ENCODE measurements at places on chromosomes 2 and 18.

GRCh38 chr2:127218812-127219170 is 1.3 kb downstream of the CYP27C1 start:
- no peak for DNase-seq

DNA sequence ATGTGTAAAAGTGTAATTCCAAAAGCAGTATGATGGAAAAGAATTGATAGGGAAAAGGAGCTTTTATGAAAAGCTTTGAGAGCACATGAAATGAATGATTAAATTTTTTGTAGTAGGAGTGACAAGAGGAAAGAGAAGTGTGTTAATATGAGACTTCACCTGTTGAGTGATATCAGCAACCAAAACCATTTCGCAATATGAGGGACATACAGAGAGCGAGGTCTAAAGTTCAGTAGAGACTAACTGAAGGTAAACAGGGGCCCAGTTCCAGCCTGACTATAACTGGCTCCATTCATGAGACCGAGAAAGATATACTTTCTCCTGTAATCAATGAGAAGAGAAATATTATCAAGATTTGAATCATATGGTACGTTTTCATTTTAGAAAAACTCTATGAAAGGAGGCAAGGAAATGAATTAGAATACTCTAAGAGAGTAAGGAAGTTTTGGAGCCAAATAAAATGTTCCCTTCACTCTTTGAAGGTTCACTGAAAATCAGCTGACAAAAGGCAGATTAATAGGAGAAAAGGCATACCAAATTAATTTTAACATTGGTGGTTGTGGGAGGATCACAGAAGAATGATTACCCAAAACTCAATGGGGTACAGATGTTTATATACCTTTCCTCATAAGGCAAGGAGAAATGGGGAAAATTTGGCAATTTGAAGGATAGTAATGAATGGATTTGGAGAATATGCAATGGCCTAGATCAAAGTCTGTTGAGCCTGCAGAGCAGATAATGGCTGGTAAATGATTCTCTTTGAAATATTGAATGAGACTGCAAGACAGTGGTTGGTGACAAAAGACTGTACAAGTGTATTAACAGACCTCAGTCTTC is 932.2 kb downstream of the TDRD15 start:
- no peak for DNase-seq

- no peak for DNase-seq
Observed at GRCh38 chr2:240254337-240255164, 114.1 kb upstream of the OTOS start.

- DNase-seq = no peak
Observed at GRCh38 chr2:219516888-219517287, 2.6 kb downstream of the ASIC4 start.

- DNase-seq = no peak
Observed at GRCh38 chr2:143226714-143227541, 97.7 kb downstream of the ARHGAP15 start.

DNA sequence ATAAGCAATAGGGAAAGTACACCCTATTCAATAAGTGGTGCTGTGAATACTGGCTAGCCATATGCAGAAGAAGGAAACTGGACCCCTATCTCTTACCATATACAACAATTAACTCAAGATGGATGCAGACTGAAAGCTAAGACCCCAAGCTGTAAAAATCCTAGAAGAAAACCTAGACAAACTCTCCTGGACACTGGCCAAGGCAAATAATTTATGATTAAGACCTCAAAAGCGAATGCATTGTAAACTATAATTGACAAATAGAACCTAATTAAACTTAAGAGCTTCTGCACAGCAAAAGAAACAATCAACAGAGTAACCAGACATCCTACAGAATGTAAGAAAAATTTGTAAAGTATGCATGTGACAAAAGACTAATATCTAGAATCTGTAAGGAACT is 41.1 kb upstream of the ASXL3 start:
- no peak for DNase-seq
